ENCODE measurements at places on chromosomes 5 and 9.

DNA sequence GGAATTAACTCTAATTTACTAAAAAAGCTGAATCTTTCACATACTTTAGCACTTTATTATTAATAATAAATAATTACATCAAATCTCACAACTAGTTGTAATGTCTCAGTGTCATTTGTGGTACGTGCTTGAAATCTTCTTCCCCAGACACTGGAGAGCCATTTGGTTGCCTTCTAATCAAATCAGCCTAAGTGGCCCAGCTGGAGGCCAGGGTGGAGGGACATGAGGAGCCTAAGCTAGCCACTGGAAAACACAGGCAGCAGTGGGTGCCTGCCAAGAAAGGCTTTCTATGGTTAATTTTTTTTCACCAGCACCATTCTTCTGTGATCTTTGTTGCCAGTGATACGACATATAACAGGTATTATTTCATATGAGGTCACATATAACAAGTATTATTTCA is 117.0 kb downstream of the ERCC6L2 start:
- no peak for DNase-seq

- no peak for DNase-seq
Measured at GRCh38 chr9:134650431-134651190, 9.0 kb downstream of the COL5A1 start.

GRCh38 chr5:117207088-117207668 is 632.6 kb upstream of the SEMA6A start:
- no peak for DNase-seq

DNA sequence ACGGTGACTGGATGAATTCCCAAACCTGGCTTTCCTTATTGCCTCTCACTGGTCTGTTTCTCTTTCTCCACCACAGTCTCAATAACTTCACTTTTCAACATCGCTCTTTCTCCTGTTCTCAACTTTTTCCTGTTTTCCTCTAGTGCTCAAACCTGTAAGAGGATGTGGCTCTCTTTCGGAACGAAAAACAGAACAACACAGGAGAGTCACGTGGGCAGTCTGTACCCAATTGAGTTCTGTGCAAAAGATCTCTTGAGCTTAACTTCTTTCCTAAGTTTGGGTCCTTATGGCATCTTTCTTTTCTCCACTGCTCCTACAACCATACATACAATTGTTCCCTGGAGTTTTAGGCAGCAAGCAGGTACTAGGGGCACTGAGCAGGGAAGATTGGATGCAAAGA is 8.9 kb downstream of the HAVCR1 start:
- DNase-seq: no peak

DNA sequence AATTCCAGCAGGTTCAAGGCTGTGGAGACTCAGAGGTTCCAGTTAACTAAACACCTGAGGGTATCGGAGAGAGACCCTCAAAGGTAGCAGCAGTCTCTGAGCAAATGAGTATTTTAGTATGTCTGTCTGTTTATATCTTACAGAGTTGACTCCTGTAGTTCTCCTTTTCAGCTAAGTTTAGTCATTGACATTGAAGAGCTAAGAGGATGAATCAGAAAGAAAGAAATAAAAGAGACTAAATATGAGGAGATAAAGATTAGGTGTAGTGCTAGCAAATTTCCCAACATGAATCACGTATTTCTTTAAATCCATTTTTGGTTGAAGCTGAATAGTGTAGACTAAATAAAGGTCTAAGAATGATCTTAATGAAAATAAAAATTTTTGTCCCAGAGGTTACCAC is 474.0 kb upstream of the RGMB start:
- no peak for DNase-seq

DNA sequence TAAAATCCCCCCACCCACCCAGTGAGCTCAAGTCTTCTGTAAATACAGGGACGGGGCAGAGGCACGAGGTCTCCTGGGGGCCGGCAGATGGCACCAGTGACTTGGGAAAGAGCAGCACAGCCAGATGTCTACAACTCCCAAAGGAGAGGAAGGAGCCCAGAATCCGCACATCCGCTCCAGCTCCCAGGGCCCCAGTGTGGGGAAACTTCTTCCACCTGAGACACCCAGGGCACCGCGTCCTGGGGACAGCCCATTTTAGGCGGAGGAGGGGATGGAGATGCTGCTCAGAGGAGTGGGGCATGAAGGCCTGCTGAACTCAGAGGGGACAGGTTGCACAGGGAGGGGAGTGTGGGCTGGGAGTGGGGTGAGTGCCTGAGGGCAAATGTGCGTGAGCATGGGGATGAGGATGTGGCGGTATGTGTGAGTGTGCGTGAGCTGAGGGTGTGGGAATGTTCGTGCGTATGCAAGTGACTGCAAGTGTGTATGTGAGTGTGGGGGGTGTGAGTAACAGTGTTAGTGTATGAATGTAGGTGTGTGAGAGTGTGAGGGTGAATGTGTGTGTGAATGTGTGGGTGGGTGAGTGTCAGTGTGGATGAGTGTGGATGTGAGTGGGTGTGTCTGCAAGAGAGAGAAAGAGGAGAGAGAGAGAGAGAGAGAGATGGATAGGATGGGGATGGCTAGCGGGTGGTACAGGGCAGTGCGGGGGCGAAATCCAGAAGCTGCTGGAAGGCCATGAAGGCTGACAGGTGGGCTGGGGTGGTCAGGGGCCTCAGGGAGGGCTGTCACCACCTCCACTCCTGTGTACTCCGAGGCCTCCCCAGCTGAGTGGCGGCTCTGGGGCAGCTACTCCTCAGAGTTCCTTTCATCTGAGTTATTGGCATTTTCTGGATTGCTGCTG is 63.5 kb downstream of the DUSP1 start:
- DNase-seq: no peak

All from T follicular helper cell (primary cell).